Ovary (tissue), 10 donors: ENCODE measurements at places on chromosomes 7 and 10. TPM values are rescaled to one million over a fixed set of nuclear protein-coding genes. Genes with fewer than 3 reads are reported as not detected.

DNA sequence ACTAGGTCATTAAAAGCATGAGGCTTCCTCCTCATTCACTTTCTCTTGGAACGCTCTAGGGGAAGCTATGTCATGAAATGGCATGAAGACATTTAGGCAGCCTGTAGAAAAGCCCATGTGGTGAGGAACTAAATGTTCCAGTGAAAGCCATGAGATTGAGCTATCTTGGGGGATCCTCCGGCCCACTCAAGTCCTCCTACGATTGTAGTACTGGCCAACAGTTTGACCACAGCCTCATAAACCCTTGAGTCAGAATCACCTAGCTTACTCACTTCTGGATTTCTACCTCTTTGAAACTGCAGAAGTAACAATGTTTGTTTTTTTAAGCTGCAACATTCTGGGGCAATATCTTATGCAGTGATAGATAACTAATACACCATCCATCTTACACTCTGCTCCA is 605.1 kb downstream of the SORCS1 start:
- DNase-seq = no peak

The BCL7B gene
- total RNA-seq = 39.7 TPM

GRCh38 chr10:98205351-98205750 is 62.6 kb downstream of the LOXL4 start:
- DNase-seq = no peak

DNA sequence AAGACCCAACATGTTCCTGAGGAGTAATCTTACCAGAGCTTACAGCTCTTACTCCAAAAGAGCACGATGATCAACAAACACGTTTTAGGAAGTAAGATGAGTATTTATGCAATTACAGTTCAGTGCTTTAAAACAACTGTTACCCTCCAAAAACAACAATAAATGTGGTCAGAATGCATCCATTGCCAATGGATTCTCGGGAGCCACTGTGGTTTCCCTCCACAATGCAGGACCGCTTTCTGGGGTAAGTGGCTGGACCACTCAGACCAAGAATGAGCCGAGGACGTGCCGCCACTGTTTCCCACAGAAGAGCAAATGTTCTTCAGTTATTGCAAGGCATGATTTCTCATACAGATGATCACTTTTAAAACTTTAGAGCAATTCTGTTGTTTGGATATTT is 232.3 kb upstream of the MKLN1 start:
- DNase-seq = no peak

- DNase-seq = no peak
These were observed 665.1 kb downstream of the CCSER2 start for GRCh38 chr10:84993251-84994035.

GRCh38 chr10:114635797-114636550 is 22.1 kb downstream of the ABLIM1 start:
- DNase-seq = no peak

The RASSF4 gene
- total RNA-seq = 10.6 TPM

DNA sequence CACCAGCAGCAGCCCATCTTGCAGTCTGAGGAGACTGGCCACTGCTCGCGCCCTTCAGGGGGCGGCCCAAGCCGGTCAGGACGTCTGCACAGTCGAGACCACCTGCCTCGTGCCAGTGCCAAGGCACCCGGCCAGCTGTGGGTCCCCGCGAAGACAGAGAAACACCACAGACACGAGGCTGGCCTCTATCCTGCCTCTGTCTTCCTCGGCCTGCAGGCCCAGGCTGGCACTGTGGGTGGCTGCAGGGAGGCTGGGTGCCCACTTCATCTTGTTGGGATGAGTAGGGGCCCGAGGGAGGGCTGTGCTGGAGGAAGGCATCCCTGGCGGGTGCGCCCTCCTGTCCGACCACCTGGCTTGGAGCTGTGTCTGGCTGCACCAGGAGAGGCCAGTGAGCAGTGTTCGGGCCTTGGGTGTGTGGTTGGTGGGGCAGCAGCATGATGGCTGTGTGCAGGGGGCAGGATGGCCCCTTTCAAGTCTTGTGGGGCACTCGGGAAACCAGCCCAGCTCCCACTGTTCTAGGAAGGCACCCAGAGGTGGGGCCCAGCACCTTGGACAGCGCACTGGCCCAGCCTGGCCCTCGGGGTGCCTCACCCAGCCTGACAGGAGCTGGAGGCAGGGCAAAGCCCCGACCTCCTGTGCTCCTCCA is 7.3 kb downstream of the DPYSL4 start:
- peak; percentile 27 for DNase-seq

GRCh38 chr7:125089171-125089570 is 159.5 kb upstream of the POT1 start:
- no peak for DNase-seq

GRCh38 chr10:7511612-7512011 is 100.8 kb upstream of the SFMBT2 start:
- no peak for DNase-seq

DNA sequence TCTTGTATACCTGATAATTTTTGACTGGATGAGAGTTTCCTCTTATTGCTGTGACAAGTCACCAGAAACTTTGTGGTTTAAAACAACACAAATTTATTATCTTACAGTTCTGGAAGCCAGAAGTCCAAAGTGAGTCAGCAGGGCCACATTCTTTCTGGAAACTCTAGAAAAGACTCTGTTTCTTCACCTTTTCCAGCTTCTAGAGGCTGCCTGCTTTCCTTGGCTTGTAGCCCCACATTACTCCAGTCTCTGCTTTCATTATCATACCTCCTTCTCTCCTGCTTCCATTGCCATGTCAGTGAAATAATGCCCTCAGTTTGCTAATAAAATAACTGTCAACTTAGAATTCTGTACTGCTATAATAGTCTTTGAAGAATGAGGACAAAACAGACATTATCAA is 65.3 kb downstream of the VCL start:
- DNase-seq = no peak

The ODAD2 gene
- 2.8 TPM for total RNA-seq

The NCF1 gene
- 0.63 TPM for total RNA-seq

DNA sequence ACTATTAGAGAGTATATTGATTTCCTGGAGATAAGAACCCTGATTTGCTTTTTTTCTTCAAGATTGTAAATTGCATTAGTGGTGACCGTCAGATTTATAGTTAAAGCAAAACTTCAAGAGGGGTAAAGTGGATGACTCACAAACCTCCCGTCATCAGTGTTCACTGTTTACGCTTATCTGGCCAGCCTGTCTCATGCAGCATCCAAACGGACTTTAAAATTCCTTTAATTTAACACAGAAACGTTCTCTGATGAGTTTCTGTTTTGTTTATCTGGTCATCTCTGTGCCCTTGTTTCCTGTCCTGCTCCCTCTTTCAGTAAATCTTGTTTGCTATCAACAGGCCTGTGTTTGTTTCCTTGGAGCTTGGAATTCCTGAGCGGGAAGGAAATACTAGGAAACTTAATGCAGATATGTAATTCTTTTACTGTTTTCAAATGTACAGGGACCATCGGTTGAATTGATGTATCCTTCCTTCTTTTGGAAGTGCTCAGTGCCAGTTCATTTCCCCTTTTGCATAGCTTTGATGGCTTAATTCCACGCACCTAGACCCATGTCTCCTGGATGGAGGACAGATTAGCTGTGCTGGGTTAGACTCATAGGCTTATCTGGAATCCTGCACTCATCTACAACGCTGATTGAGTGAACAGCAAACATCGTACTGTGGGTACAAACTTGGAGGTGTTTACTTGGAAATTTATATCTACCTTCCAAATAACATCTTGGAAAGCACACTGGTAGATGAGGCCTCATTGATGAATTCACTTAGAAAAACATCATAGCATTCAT is 21.3 kb downstream of the PTPRE start:
- no peak for DNase-seq

GRCh38 chr10:133396035-133396624 is 2.2 kb downstream of the MTG1 start:
- DNase-seq = peak; percentile 27

DNA sequence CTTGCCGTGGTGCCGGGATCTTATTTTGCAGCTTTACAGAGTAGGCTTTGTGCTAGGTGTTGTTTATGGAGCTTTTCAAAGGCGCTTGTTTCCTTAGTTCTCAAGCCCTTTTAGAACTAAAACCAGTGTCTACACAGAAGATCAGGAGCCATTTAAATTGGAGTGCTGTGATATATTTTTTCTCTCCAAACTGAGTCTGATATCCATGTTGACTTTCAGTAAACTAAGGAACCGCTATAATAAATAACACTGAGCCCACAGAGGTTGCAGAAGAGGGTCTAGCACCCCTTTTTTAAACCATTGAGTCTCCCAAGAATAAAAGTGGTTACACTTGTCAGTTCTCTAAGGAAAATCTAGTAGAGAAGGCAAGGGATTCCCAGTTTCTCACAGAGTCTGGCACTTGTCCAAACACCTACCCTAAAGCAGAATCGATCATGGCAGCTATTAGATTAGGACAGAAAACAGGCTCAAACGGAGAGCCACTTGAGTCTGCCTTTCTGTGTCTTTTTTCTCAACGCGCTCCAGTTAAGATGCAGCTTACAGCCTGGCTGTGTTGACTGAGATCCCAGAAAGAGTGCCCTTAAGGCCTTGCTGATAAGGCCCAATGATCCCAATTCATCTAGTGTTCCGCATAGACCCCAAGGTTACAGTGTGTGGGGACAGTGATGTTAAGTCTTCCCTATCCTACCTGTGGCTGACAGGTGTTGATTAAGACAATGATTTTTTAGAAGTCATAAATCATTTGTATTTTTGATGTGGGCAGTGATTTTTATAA is 804 bp downstream of the TMEM106B start:
- no peak for DNase-seq

The EGR2 gene
- 4.6 TPM for total RNA-seq

DNA sequence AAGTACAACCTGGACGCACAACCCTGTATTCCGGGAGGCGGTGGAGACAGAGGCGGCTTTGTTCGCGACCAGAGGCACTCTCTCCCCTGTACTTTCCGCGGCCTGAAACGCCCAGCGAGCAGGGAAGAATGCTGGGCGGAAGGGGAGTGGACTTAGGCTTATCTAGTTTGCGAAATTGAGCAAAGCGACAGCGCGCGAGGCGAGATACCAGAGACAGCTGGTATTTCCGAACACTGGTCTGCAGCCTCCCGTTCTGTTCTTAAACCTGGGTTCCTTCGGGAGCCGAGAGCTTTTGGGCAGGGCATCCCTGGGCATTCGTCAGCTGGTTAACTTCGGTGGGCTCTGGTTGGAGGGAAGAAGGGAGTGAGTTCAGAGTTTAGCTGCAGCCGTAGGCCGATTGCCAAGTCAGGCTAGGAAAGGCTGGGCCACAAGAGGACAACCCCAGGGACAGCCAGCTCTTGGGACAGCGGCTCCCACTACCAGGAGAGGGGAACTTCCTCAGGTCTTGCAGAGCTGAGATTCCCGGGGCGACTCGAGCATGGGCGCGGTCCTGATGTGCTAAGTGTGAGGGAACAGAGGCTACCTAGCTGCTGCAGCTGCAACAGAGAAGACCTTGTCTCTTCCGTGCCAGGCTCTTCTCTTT is 3.9 kb downstream of the HMX3 start:
- no peak for DNase-seq

- DNase-seq = no peak
These were observed 22.7 kb downstream of the GARS1 start for GRCh38 chr7:30617359-30617758.

The DMBT1 gene
- total RNA-seq = not detected

- no peak for DNase-seq
These were observed 462.7 kb downstream of the PHTF2 start for GRCh38 chr7:78261302-78261701.

The SPAM1 gene
- total RNA-seq = not detected

DNA sequence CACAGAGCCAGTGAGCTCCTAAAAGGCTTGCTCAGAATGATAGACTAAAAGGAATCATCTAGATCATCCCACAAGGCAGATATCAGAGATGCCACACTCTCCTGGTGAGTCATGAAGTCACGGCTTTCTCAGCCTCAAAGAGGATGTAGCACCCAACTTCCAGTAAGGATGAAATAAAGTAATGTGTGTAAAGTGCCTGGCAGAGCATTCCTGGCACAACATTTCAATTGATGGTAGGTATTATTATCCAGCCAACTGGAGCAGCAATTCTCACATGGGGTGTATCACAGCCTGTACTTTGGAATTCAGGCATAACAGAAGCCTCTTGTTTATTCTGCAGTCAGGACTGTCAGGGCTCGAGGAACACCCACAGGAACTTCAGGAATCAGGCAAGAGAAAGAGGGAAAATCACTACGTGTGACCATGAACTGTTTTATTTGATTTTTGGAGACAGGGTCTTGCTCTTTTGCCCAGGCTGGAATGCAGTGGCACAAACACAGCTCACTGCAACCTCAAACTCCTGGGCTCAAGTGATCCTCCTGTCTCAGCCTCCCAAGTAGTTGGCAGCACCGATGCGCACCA is 5.3 kb upstream of the NAT16 start:
- DNase-seq = no peak

DNA sequence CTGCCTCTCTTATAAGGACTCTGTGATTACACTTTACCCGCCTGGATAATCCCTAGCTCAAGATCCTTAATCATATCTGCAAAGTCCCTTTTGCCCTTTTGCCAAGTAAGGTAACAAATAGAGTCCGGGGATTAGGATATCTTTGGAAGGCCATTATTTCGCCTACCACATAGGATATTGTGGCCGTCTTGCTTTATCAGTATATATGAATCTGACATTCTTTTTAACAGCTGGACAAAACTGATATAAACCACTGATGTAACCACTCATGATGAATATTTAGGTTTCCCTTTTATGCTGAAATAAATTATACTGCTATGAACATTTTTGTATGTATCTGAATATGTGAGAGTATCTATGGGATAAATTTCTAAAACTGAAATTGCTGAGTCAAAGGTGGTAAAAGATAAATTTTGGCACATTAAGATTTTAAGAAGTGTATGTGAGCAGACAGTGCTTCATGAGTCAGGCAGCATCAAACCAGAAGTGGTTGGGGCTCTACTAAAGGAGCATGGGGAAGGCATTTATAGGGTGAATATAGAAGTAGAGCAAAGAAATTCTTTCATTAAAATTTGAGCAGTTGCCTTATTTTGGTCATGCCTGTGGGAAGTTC is 44.7 kb downstream of the AVL9 start:
- no peak for DNase-seq

The TMEM213 gene
- total RNA-seq = not detected

DNA sequence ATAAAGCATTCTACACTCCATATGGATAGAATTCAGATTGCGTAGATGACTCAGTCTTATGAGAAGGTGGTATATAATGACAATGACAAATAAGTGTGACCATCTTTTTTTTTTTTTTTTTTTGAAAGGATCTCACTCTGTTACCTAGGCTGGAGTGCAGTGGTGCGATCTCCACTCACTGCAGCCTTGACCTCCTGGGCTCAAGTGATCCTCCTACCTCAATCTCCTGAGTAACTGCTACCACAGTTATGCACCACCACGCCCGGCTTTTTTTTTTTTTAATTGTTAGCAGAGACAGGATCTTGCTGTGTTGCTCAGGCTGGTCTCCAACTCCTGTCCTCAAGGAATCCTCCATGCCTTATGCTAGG is 43.2 kb upstream of the NRP1 start:
- no peak for DNase-seq
